ENCODE measurements at places on chromosomes 11 and 22. TPM values are rescaled to one million over a fixed set of nuclear protein-coding genes. Genes with fewer than 3 reads are reported as not detected.

The ARHGAP8 gene
- 0.36 TPM for total RNA-seq

The PTPRCAP gene
- total RNA-seq, result 90.3 TPM

The C22orf31 gene
- not detected for total RNA-seq

- H3K27me3 ChIP-seq, result no peaks in the 10 kb centered on the region
- peaks cover under 1% of the 10 kb centered on the region for H3K36me3 ChIP-seq
- H3K27ac ChIP-seq, result no peak overlapping the region
- H3K4me1 ChIP-seq, result peaks cover 36% of the 10 kb centered on the region
- no peak for DNase-seq
- no peak overlapping the region for H3K4me3 ChIP-seq
Observed at GRCh38 chr11:334264-334994, 13.8 kb upstream of the IFITM3 start.

GRCh38 chr22:31891366-31892079 is 52.8 kb upstream of the YWHAH start:
- H3K27ac ChIP-seq, result no peak overlapping the region
- no peak for DNase-seq
- peaks cover 2% of the 10 kb centered on the region for H3K4me1 ChIP-seq
- H3K27me3 ChIP-seq, result no peaks in the 10 kb centered on the region
- H3K36me3 ChIP-seq, result peaks cover 22% of the 10 kb centered on the region

GRCh38 chr11:44333271-44334218 is 23.6 kb upstream of the ALX4 start:
- H3K27me3 ChIP-seq, result peaks cover 55% of the 10 kb centered on the region
- no peaks in the 10 kb centered on the region for H3K4me1 ChIP-seq
- H3K36me3 ChIP-seq, result no peaks in the 10 kb centered on the region
- H3K4me3 ChIP-seq, result no peak overlapping the region

- peaks cover 2% of the 10 kb centered on the region for H3K4me1 ChIP-seq
- DNase-seq, result no peak
- peaks cover 7% of the 10 kb centered on the region for H3K36me3 ChIP-seq
- H3K4me3 ChIP-seq, result no peak overlapping the region
Observed at GRCh38 chr11:122797651-122798050, 40.6 kb upstream of the CRTAM start.

DNA sequence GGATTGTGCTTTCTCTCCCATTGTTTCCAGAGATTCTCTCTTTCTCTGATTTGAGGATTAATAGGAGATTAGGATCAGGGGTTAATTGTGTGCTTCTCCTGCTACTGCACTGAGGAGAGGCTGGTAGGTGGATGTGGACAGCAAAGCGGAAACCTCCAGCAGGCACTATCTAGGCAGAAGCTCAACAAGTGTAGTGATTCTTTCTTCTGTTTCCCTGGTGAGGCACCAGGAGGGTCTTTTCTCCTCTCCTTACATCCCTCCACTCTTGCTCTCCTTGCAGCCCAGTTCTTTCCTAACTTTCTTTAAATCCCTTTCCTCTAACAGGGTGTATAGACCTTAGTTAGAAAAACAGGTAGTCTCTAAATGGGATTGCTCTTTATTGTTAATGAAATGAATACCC is 1.9 kb upstream of the ZBTB16 start:
- H3K27ac ChIP-seq, result no peak overlapping the region
- H3K36me3 ChIP-seq, result no peaks in the 10 kb centered on the region
- peaks cover 71% of the 10 kb centered on the region for H3K27me3 ChIP-seq
- peaks cover 7% of the 10 kb centered on the region for H3K4me1 ChIP-seq
- no peak for DNase-seq

- H3K4me1 ChIP-seq, result peaks cover 91% of the 10 kb centered on the region
- H3K36me3 ChIP-seq, result peaks cover 32% of the 10 kb centered on the region
- peak overlapping the region; percentile 70 for H3K27ac ChIP-seq
- no peak for DNase-seq
Observed at GRCh38 chr22:30310881-30311771, 15.6 kb downstream of the TBC1D10A start.
